ENCODE measurements at places on chromosomes 1 and 21.

DNA sequence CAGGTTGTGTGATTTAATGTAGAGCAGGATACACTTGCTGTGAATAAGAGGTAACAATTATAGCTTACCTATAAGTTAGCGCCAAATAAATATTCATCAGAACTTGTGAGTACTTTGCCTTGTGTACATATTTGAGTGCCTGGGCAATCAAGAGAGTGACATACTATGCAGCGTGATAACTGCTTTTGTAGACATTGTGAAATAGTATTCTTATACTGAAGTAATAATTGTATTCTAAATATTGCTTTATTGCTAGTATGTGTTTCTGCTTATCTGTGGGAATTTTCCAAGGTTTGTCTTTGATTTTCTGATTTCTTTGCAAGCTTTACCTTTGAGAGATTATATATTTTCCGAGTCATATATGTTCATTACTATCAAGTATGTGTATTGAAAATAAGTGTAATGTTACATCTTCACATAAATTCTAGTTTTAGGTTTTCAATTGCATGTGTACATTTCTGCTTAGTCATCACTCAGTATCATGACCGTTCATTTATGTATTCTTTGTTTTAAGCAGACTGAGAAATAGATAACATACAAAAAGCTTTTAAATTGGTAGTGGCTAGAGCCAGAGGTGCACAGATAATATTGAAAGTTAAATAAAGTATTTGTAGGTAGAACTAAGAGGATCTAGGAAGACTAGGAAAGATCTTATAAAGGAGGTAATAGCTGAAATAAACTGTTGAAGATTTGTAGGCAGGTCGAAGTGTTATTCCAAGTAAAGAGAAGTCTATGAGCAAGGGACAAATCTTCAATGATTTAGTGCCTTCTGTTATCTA lies 19.5 kb downstream of the USP25 start:
- DNase-seq: no peak

DNA sequence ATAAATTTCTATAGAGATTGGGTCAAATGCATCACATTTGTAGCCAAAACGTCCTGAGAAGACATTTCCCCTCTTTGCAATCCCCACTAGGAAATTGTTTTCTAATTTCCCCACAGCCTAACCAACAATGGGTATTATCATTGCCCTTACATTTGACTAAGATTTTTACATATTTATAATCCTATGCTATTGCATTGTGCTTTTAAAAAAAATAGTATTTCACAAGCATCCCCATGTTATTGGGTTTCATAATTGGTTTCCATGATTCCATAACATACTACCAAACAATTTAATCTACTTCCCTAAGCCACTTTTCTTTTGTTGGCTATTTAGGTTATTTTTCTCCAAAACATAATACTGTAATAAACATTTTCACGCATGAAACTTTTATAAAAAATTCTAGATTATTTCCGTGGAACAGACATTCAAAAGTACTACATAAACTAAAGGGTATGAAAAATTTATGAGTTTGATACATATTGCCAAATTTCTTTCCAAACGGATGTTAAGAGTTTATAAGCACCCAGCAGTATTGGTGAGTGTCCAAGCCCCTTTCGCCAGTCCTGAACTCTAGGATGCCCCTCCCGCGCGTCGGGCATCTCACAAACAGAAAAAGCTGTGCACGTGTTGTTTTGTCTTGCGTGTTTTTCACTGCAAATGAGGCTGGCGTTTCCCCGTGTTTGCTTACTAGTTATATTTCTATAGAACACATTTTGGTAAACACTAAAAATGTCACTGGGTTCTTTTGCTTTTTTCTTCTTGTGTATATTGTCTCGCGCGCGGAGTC lies 2.0 kb upstream of the LHX4 start:
- no peak for DNase-seq

DNA sequence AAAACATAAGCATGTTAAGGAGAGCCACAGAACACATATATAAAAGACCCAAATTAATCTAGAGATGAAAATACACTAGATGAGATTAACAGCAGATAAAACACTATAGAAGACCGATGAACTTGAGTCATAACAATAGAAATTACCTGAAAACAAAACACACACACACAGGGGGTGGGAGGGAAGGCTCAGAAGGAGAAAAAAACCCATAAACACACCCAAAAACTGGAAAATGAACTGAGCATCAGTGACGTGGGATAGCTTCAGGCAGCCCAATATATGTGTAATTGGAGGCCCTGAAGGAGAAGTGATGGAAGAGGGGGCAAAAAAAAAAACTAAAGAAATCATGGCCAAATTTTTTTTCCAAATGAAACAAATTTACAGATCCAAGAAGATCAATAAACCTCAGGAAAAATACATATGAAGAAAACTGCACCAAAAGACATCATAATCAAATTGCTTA lies 11.4 kb downstream of the ALDH9A1 start:
- DNase-seq: no peak

- peak; percentile 68 for DNase-seq
Observed at GRCh38 chr1:89454845-89455521, 69.6 kb upstream of the LRRC8B start.

DNA sequence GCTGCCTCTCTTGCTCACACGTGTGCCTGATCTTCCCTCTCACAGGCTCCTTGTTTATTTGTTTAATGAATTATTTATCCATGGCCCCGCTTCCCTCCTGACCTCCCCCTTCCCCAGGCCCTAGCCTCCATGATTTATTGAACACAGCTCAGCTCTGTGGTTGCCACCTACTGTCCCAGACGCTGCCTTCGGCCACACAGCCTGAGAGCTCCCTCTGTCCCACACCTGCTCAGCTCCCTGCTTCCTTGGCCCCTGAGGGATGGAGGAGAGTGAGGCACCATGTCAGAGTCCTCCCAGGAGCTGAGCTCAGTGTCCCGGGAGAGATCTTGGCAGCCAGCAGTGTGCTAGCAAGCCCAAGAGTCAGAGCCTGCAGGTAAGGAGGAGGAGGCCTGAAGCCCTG lies 3.1 kb upstream of the EFNA3 start:
- DNase-seq: no peak

Measured in activated CD4-positive, alpha-beta T cell treated with anti-CD3 and anti-CD28 coated beads for 4 hours (primary cell).